HepG2 (cell line): ENCODE measurements at places on chromosomes 12 and 14. TPM values are rescaled to one million over a fixed set of nuclear protein-coding genes. Genes with fewer than 3 reads are reported as not detected.

- H3K4me3 ChIP-seq: no peak overlapping the region
- DNase-seq: no peak
- H3K36me3 ChIP-seq: peaks cover 32% of the 10 kb centered on the region; the same call in 2 of the 3 replicates
- H3K4me1 ChIP-seq: peaks cover 12% of the 10 kb centered on the region; the same call in 1 of the 2 replicates
These were observed 11.0 kb downstream of the PXMP2 start for GRCh38 chr12:132698341-132698740.

- H3K27ac ChIP-seq: no peak overlapping the region
- no peak for DNase-seq
- no peaks in the 10 kb centered on the region for H3K27me3 ChIP-seq
- H3K4me3 ChIP-seq: no peak overlapping the region
- peaks cover 9% of the 10 kb centered on the region; the same call in 1 of the 2 replicates for H3K4me1 ChIP-seq
- H3K36me3 ChIP-seq: no peaks in the 10 kb centered on the region
These were observed 16.1 kb downstream of the EML1 start for GRCh38 chr14:99809360-99809759.

GRCh38 chr12:66879409-66879808 is 200.5 kb upstream of the GRIP1 start:
- no peak overlapping the region for H3K27ac ChIP-seq
- no peak overlapping the region for H3K4me3 ChIP-seq
- H3K4me1 ChIP-seq: no peaks in the 10 kb centered on the region
- DNase-seq: no peak

GRCh38 chr14:76715511-76716081 is 45.7 kb upstream of the VASH1 start:
- no peaks in the 10 kb centered on the region for H3K36me3 ChIP-seq
- H3K27me3 ChIP-seq: no peaks in the 10 kb centered on the region; the same call in 1 of the 2 replicates
- H3K4me3 ChIP-seq: no peak overlapping the region
- peaks cover 9% of the 10 kb centered on the region for H3K4me1 ChIP-seq

DNA sequence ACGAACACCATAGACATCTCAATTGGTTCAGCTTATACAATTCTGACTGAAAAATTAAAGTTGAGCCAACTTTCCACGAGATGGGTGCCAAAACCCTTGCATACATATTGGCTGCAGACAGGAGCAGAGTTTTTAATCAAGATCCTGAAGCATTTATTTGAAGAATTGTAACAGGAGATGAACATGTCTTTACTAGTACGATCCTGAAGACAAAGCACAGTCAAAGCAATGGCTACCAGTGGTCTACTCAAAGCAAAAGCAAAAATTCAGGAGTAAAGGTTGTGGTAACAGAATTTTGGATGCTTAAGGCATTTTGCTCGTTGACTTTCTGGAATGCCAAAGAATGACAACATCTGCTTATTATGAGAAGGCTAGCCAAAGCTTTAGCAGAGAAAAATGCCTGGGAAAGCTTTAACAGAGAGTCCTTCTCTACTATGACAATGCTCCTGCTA is 20.7 kb downstream of the ZDHHC17 start:
- no peaks in the 10 kb centered on the region for H3K36me3 ChIP-seq
- no peak overlapping the region for H3K4me3 ChIP-seq
- DNase-seq: no peak

GRCh38 chr12:34399631-34400410 is 377.5 kb downstream of the ALG10 start:
- no peak overlapping the region for H3K4me3 ChIP-seq
- DNase-seq: no peak
- no peaks in the 10 kb centered on the region for H3K36me3 ChIP-seq

GRCh38 chr12:122265886-122266229 is 436 bp downstream of the VPS33A start:
- peaks cover 14% of the 10 kb centered on the region; the same call in 2 of the 3 replicates for H3K36me3 ChIP-seq
- peak overlapping the region; percentile 86 for H3K27ac ChIP-seq
- H3K4me1 ChIP-seq: peaks cover 16% of the 10 kb centered on the region
- DNase-seq: peak; percentile 21
- H3K27me3 ChIP-seq: no peaks in the 10 kb centered on the region; the same call in 2 of the 3 replicates

- H3K27ac ChIP-seq: no peak overlapping the region
- no peak for DNase-seq
- no peak overlapping the region for H3K4me3 ChIP-seq
- no peaks in the 10 kb centered on the region for H3K36me3 ChIP-seq
- no peaks in the 10 kb centered on the region for H3K27me3 ChIP-seq
These were observed 467.1 kb downstream of the RAD51B start for GRCh38 chr14:68286667-68287066.

GRCh38 chr14:73713803-73714655 is at the start of gene PNMA1:
TSS of gene PNMA1 (minus strand) at chr14:73714384. CDS start at chr14:73713639, 745 bp downstream.
- DNase-seq: peak; percentile 69
- peaks cover 19% of the 10 kb centered on the region; the same call in 2 of the 3 replicates for H3K36me3 ChIP-seq
- peaks cover 15% of the 10 kb centered on the region for H3K4me1 ChIP-seq
- peak within 1 kb of the TSS; percentile 89 for H3K4me3 ChIP-seq

DNA sequence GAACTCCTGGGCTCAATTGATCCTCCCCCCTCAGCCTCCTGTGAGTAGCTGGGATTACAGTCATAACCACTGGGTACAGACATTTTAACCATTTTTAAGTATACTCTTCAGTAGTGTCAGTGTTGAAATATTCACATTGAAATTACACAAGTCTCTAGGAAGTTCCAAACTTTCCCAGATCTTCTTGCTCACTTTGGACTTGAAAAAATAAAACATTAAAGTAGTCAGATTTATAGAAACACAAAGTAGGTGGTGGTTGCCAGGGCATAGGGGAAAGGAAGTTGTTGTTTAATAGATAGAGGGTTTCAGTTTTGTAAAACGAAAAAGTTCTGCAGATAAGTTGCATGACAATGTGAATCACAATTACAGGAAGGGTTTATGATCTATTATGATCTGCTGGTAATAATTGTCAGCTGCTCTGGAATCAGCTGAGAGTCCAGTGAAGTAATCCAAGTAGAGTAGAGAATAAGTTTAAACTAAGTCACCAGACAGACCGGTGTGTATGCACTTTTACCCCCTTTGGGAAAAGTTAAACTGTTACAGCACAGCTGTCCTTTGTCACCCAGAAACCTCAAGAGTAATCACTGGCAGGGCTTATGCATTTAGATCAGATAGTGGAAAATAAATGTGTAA is 27.4 kb downstream of the PCNX1 start:
- no peaks in the 10 kb centered on the region for H3K27me3 ChIP-seq
- DNase-seq: peak; percentile 29
- no peaks in the 10 kb centered on the region for H3K36me3 ChIP-seq
- peaks cover 38% of the 10 kb centered on the region for H3K4me1 ChIP-seq
- peak overlapping the region; percentile 46 for H3K27ac ChIP-seq

DNA sequence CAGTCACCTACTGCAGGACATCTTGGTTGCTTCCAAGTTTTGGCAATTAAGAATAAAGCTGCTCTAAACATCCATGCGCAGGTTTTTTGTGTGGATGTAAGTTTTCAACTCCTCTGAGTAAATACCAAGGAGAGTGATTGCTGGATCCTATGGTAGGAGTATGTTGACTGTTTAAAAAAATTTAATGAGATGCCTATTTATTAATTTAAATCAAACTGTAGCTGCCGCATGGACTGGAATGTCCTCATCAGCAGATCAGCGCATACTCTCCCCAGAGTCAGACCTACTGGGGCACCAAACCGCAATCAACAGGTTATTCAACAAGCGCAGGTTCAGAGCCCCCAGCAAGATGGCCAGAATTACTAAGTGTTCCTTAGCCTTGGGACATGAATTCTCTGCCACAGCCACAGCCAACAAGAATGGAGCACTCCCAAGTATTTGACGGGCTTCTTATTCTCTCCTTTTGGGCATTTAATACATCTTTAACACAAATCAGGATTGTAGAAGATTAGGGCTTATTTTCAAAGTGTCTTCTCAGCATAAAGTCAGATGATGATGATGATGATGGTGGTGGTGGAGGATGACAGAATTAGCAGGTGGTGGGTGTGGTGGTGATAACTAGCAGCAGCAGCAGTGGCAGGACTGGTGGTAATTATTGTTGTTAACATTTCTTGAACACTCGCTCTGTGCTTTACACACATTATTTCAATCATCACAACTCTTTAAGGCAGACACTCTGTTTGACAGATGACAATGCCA is 170.7 kb downstream of the CHST11 start:
- H3K4me1 ChIP-seq: no peaks in the 10 kb centered on the region
- no peak overlapping the region for H3K4me3 ChIP-seq

DNA sequence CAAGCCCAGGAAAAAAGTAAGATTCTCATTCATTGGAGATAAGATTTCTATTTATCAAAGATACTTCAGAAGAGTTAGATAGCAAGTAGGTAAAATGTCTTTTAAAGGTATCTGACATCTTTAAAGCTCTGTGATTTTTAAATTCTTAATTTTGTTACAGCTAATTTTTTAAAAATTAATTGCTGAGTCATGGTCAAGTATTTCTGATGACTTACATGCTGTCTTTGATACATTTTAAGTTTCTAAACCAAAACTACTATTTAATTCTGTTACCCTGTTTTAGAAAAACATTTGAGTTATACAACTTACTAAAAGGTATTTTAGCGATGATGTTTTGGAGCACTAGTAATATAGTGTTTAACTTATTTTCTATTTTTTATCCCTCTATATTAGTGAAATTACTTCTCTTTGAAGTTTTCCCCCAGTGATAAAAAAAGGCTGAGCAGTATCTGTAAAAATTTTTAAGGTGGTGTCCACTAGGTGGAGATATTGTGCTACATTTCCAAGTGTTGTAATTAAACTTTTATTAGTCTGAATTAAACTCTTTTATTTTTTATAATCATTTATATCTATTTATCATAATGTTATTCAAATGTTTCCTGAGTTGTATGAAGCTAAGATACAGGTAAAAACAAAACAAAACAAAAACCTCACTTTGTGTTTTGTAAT is 11.5 kb downstream of the ALG10 start:
- H3K36me3 ChIP-seq: no peaks in the 10 kb centered on the region
- H3K27me3 ChIP-seq: no peaks in the 10 kb centered on the region
- no peak overlapping the region for H3K27ac ChIP-seq

DNA sequence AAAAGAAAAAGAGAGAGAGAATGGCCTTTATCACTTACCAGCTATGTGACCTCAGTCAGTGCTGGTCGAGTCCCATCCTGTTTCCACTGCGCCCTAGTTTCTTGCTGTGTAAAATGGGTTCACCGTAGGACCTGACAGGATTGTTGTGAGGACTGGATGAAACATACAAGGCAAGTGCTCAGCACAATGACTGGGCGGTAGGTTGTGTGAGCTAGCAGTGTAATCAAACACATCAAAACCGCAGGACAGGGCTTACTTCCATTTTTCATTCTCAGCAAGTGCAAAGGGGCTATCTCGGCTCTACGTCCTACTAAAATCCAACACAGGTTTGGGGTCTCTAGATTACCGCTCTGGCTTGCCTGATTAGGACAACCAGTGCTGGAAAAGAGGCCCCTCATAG is 36.4 kb upstream of the ATXN2 start:
- no peaks in the 10 kb centered on the region for H3K36me3 ChIP-seq
- no peak for DNase-seq
- H3K4me1 ChIP-seq: peaks cover 39% of the 10 kb centered on the region
- H3K27ac ChIP-seq: peak overlapping the region; percentile 74
- 0 out of 2 replicates have a peak overlapping the region, but pooled peaks have one; percentile 4 for H3K4me3 ChIP-seq

DNA sequence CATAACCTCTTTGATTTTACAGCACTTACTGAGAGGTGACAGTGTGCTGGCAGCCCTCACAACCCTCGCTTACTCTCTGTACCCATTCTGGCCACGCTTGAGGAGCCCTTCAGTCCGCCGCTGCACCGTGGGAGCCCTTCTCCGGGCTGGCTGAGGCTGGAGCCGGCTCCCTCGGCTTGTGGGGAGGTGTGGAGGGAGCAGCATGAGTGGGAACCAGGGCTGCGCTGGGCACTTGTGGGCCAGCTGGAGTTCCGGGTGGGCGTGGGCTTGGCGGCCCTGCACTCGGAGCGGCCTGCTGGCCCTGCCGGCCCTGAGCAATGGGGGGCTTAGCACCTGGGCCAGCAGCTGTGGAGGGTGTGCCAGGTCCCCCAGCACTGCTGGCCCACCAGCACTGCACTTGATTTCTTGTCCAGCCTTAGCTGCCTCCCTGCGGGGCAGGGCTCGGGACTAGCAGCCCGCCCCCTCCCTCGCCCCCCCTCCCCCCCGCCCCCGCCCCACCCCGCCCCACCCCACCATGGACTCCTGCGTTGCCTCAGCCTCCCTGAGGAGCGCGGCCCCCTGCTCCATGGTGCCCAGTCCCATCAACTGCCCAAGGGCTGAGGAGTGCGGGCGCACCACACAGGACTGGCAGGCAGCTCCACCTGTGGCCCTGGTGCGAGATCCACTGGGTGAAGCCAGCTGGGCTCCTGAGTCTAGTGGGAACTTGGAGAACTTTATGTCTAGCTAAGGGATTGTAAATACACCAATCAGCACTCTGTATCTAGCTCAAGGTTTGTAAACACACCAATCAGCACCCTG is 9.9 kb downstream of the MDGA2 start:
- H3K27ac ChIP-seq: no peak overlapping the region
- no peak overlapping the region for H3K4me3 ChIP-seq
- no peak for DNase-seq
- no peaks in the 10 kb centered on the region for H3K4me1 ChIP-seq
- no peaks in the 10 kb centered on the region for H3K27me3 ChIP-seq

- no peak overlapping the region for H3K27ac ChIP-seq
- H3K27me3 ChIP-seq: no peaks in the 10 kb centered on the region
- H3K4me1 ChIP-seq: 0 out of 2 replicates have a peak, but pooled peaks cover 6% of the 10 kb centered on the region
- DNase-seq: no peak
- no peaks in the 10 kb centered on the region for H3K36me3 ChIP-seq
These were observed 971.7 kb downstream of the FSCB start for GRCh38 chr14:43535231-43535838.

DNA sequence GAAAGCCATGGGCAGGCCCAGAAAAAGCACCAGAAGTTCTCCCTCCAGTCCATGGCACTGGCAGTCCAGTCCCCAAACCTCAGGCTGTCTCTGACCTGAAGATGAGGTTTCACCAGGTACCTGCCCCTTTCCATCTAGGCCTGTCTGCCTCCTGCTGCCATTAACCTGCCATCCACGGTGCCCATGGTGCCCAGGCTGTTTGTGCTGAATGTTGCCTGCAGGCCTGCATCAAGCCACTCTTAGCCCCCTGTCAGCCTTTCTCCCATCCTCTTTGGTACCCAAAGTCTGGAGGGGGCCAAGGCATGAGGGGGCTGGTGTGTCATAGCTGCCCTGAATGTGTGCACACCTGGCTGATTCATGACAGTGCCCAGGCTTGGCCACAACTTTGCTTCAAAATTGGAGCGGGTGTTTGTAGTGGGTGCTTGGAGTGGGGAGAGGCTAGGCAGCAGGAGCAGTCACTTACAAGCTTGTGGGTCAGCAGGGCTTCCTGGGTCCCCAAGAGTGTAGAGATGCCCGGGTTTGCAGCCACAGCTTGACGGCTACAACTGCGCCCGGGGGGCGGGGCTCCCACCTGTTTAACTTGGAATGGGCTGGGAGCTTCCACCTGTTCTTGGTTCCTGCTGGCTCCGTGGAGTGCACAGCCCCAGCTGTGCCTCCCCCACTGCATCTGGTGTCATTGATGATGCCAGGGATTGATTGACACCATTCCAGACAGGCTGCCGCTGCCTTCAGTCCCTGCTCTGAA is 88.5 kb downstream of the GPHN start:
- H3K4me3 ChIP-seq: no peak overlapping the region
- DNase-seq: no peak
- no peaks in the 10 kb centered on the region for H3K36me3 ChIP-seq
- no peaks in the 10 kb centered on the region for H3K4me1 ChIP-seq
- H3K27ac ChIP-seq: no peak overlapping the region

GRCh38 chr12:114480337-114481199 is 74.6 kb upstream of the TBX5 start:
- H3K36me3 ChIP-seq: no peaks in the 10 kb centered on the region
- H3K4me3 ChIP-seq: no peak overlapping the region
- H3K27ac ChIP-seq: no peak overlapping the region
- H3K4me1 ChIP-seq: no peaks in the 10 kb centered on the region

Gene LALBA
- not detected in 2 replicates for polyA plus RNA-seq

Gene C1S
- polyA plus RNA-seq: 14.5 and 23.3 TPM in 2 replicates

Gene PDE3A
- 0.46 and 0.77 TPM in 2 replicates for polyA plus RNA-seq

Gene ESYT1
- polyA plus RNA-seq: 71.0 and 80.1 TPM in 2 replicates

Gene PLEKHG7
- not detected in 2 replicates for polyA plus RNA-seq

Gene LGR5
- polyA plus RNA-seq: 69.5 and 121 TPM in 2 replicates

Gene KRT3
- polyA plus RNA-seq: not detected in 2 replicates
